ENCODE measurements at places on chromosomes 7 and 10.
A peak's percentile ranks its signal among the peaks of the same experiment; 100 is the strongest.

- DNase-seq: no peak
Measured at GRCh38 chr7:15323550-15323949, 238.3 kb downstream of the AGMO start.

DNA sequence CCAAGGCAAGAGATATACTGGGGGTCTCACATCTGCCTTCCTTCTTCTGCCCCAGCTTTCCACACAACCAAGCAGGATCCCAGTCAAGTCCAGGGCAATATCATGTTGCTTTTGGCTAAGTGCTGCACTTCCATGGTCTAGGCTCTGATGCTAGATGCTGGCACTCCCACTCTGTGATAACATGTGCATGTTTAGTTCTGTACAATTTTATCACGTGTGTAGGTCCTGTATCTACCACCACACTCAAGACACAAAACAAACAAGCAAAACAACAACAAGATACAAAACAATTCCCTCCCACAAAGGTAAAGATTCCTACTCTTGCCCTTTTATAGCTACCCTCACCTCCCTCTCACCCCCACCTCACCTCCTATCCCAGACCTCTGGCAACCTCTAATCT, 105.6 kb upstream of the HABP2 start:
- no peak for DNase-seq

DNA sequence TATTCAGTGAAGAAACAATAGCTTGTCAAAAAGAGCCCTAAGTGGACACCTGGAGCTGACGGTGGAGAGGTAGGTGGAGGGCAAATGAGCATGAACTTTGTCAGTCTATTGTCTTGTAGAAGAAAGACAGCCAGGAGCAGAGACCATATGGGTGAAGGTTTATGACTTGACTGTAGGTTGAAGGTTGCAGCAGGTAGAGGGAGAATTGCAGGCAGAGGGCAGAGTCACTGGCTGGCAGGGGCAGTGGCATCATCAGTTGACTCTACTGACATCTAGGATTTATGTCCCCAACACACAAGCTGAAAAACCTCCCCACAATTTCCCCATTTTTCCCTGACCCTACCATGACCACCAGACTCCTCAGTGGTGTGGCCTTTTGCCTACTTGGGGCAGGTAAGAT, 243.6 kb upstream of the PRSS58 start:
- no peak for DNase-seq

- no peak for DNase-seq
Measured at GRCh38 chr10:33550811-33551210, 216.3 kb upstream of the NRP1 start.

DNA sequence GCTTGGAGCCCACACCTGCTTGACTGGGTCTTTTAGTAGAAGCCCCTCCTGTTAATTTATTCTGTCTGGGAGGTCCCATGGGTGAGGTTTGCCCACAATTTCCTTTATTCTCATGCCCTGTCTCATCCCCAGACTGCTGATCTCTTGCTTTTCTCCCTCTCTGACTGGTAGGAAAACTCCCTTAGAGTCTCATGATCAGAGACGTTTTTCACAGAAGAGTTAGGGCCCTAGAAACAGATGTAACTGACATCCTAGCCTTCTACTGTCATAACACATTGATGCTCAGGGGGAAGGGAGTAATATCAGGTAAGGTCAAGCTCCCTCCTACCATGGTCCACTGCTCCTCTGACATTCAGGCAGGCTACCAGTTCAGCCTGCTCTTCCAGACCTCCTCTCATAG, 43.7 kb upstream of the WASL start:
- DNase-seq: no peak

DNA sequence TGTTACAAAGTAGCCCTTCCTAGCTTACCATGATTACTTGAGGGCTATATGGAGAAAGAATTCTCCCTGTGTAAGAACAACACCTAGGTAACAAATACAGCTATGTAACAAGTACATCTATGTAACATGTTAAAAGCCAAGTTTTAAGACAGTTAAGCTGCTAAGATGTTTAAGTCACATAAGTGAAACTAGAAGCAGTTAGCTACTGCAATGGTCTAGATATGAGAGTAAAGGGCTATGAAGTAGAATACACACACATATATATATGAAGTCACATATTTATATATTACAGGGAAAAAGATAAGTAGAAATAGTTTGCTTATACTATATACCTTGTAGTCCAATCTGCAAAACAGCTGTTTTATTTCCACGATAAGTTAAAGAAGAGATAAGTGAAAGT, 14.4 kb downstream of the POT1 start:
- no peak for DNase-seq

DNA sequence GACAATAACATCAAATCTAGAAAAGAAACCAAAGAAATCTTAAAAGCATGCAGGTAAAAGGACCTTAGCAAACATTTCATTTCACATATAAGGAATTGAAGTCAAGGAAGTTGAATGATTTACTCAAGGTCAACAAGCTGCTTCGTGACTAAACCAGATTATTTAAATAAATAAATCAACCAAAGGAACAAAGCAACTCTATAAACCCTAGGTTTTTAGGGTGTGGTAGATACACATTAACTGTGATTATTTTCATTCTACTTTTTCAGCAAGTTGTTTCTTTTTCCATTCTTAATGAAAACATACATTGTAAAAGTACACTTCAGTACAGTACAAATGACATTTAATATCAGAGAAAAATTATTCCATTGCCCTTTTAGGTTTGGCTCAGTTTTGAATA, 382.0 kb upstream of the STEAP1 start:
- DNase-seq: no peak

- DNase-seq: no peak
Measured at GRCh38 chr7:158299607-158300006, 288.0 kb downstream of the PTPRN2 start.

DNA sequence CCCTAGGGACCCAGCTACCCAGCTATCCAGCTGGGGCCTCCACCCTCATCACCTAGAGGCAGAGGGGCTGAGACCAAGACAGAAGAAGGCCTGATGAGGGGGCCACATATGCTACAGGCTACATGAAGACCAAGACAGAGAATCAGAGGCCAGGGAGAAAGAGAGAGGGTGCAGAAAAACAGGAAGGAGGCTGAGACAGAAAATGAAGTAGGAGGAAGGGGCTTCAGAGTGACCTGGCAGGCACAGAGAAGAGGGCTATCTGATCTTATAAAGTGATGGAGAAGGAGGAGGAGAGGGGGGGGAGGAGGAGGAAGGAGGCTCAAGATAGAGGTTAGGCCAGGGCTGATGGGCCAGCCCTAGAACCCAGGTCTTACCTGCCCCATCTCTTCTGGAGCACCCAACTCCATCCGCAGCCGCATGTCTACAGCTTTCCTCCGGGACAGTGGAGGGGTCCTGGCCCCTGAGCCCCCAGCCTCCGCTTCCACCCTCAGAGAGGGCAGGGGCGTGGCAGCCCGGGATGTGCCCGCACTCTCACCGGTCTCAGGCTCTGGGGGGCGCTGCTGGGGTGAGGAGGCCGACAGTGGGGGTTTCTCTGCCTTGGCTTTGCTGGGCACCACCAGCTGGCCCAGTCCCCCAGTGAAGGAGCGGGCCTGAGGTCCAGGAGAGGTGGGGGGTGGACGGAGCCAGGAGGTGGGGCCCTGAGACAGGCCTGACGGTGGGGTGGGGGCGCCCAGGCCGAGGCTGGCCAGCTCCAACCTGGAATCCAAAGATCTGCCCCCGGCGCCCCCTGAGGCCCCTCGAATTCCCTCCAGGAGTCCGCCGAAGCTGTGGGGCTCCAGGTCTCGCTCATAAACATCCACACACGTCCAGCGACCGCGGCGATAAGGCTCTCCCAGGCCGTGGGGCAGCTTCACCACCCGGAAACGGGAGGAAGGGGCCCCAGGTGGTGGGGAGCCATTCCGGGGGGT, 1.8 kb downstream of the TSC22D4 start:
- peak; percentile 9 for DNase-seq

GRCh38 chr10:19252531-19252930, 203.9 kb downstream of the MALRD1 start:
- no peak for DNase-seq

DNA sequence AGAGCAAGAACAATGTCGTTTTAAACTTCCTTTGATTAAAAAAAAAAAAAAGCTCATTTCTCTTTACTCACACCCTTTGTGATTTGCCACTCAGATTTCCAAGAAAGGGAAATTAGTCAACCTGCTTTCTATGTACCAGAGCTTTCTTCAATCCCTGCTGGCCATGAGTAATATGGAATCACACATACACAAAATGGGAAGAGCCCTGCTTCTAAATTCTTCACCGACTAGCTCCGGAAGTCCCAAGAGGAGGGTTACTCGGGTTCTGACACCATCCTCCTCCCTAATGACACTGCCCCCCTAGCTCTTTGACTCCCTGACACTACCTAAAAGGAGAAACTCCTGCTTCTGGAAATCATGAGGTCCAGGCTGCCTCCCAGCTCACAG, 81.8 kb upstream of the SFMBT2 start:
- DNase-seq: no peak

DNA sequence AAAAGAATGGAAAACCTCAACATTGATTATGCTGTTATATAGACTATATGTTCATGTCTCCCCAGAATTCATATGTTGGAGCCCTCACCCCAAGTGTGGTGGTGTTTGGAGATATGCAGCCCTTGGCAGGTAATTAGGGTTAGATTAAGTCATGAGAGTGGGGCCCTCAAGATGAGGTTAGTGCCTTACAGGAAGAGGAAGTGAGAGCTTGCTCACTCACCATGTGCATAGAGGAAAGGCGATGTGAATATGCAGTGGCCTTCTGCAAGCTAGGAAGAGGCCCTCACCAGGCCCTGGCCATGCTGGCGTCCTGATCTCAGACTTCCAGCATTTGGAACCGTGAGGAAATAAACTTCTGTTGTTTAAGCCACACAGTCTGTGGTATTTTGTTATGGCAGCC, 14.8 kb downstream of the ZNF33A start:
- no peak for DNase-seq

- no peak for DNase-seq
Measured at GRCh38 chr7:121337398-121337797, 8.6 kb downstream of the WNT16 start.

DNA sequence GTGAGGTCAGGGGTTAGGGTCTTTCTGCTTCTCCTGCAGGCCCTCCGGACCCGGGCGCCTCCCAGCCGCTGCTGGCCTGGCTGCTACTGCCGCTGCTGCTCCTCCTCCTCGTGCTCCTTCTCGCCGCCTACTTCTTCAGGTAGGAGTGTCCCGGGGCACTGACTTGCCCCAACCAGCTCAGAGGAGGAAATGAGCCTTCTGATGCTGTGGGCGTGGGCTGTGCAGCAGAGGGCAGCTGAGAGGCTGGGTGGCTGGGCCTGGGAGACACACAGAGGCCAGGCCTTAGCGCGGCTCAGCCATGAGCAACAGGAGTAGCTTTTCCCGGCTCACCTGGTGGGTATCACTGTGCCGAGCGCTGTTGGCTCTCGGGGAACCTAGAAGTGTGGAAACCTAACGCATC, 78.9 kb downstream of the MKI67 start:
- peak; percentile 89 for DNase-seq

DNA sequence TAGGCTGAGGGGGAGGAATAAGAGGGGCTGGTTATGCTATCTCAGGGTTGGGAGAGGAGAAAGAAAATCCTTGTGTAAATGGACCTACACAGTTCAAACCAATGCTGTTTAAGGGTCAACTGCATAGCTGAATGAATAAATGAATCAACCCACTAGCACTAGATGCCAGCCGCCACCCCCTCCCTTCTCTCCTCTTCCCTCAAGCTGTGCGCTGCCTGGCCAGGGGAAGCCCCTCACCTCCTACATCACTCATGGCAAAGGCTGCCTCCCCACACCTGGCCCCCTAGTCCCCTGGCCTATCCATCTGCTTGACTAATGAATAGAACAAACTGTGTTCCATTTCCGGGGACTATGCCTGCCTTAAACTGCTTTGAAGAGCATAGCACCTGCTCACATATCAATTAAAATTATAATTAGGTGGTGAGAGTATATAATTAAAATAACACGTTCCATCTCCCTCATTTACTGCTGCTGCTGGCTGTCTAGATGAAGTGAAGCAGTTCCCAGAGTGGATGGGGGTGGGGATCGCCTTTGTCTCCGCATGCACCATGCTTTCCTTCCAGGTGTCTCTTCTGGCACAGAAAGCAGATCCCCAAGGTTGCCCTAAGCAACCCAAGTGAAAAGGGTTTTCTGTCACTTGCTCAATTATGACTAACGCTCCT, 32.6 kb downstream of the GRID1 start:
- no peak for DNase-seq

DNA sequence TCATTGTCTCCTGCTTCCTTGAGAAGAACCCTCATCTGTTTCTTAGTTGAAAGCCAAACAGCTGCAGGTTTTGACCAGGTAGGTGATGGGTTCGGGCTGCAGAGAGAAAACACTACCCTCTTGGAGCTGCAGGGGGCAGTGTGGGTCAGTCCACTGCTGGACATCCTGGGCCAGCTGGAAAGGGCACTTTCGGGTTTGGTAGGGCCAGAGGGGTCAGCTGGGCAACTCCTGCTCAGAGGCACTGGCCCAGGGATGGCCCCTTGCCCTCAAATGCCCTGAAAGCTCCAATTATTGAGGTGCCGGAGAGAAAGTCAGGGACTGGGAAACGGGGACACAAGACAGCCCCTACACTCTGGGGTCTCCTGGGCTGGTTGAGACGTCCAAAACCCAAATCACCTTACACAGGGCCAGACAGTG, 90.7 kb downstream of the MKI67 start:
- DNase-seq: peak; percentile 58

DNA sequence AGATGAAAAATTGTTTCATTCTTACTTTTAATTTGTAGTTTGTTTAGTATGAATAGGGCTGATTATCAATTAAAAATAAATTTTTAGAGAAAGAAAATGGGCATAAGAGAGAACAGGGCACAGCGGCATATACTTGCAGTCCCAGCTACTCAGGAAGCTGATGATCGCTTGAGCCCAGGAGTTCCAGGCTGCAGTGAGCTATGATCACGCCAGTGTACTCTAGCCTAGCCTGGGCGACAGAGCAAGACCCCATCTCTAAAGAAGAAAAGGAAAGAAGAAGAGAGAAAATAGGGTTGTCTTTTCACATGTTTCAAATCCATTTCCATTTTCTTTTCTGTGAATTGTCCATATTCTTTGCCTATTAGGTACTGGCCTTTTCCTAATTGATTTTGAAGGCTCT, 8.0 kb downstream of the SMURF1 start:
- no peak for DNase-seq

- DNase-seq: no peak
Measured at GRCh38 chr7:94907811-94908322, 473 bp downstream of the PPP1R9A start.

Data from CD4-positive, alpha-beta T cell treated with Interferon gamma for 1 hour (primary cell).